ENCODE measurements at places on chromosomes 6 and 20.

GRCh38 chr6:13229205-13230085 lies 98.9 kb downstream of the TBC1D7 start:
- no peak for DNase-seq

DNA sequence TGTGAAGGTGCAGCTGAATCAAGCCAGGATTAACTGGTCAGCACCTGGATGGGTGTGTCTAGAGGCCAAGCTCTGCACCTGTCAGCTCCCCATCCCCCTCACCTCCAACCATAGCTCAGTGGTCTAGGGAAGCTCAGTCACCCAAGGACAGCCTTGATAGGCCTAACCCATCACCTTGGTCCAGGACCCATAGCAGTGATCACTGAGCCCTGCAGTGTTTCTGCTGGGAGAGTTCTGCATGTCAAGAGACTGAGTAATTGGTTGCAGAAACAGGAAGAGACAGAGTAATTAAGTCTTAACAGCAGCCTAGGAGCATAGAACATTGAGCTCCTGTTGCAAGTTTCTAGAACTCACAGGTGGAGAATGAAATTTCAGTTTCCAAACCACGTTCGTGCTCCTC lies 18.7 kb upstream of the RALGAPB start:
- no peak for DNase-seq

GRCh38 chr20:58988565-58988882 lies 7.5 kb downstream of the NELFCD start:
- DNase-seq: no peak

- no peak for DNase-seq
Measured at GRCh38 chr20:5674176-5674660, 76.0 kb upstream of the SHLD1 start.

DNA sequence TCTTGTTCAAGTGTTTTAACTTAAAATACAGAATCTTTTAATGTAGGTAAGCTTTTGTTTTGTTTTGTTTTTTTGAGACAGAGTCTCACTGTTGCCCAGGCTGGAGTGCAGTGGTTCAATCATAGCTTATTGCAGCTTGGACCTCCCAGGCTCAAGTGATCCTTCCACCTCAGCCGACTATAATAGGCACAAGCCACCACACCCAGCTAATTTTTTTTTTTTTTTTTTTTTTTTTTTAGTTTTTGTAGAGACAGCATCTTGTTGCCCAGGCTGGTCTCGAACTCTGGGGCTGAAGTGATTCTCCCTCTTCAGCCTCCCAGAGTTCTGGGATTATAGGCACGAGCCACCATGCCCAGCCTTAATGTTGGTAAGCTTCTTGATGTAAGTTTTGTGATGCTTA lies 3.3 kb downstream of the EFHC1 start:
- DNase-seq: no peak

DNA sequence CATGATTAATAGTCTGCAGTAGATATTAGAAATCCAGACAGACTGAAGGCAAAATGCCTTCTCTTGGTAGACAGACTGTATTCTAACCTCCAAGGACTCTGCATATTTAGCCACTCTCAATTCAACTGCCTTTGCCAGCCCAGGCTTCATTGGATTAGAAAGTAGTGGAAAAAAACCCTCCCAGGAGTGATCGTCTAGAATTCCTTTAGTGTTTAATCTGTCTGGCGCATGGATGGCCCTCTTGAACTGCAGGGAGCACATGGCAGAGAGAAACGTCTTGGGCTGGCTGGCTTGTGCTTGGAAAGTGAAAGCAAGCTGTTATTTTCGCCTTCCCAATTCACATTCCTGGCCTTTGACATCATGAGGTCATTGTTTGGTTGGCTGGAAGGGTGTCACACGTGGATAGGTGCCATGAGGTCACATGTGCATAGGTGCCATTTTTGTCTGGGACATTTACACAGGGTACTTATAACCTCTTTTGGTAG lies 30.9 kb upstream of the NEDD9 start:
- no peak for DNase-seq

- no peak for DNase-seq
Measured at GRCh38 chr6:72798196-72798595, 176.3 kb downstream of the KCNQ5 start.

- no peak for DNase-seq
Measured at GRCh38 chr6:109172101-109172746, 76.9 kb downstream of the CEP57L1 start.

GRCh38 chr6:139378882-139379341 lies 4.5 kb upstream of the CITED2 start:
- DNase-seq: no peak

DNA sequence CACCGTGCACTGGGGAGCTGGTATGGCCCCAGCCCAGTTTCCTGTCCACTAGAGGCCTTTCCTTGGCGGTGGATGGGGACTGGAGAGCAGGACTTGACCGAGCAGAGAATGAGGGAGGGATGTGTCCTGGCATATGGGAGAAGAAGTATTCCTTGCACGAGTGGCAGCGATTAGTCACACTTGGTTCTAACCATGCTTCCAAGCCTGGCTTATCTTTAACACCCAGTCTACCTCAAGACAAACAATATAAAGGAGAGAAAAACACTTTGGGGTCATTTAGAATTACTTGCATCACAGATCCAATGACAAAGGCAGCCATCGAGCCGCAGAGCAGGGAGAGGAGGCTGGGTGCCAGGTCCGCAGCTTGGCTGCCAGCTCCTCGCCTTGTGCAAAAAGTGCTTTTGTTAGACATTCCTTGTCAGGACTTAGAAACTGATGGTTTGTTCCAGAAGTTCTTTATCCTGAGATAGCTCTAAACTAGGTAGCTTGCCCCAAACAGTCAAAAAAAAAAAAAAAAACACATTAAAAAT lies 214.9 kb upstream of the GMDS start:
- no peak for DNase-seq

DNA sequence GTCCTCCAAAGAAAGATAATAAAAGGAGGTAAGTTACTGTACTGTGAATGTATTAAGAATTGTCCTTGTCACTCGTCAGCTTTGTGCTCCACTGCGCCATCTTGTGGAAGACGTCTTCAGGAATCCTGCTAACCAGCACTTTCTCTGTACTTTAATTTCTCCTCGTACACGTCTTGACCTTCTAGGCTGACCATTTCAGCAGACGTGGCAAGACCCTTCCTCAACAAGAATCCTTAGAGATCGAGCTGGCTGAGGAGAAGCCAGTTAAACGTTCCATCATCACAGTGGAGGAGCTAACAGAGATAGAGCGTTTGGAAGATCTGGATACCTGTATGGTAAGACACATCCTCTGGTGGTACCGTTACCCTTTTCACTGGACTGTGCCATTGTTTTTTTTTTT lies 95.5 kb upstream of the SCGN start:
- DNase-seq: peak; percentile 43

GRCh38 chr6:74632196-74632875 lies 573.5 kb downstream of the COL12A1 start:
- DNase-seq: no peak

DNA sequence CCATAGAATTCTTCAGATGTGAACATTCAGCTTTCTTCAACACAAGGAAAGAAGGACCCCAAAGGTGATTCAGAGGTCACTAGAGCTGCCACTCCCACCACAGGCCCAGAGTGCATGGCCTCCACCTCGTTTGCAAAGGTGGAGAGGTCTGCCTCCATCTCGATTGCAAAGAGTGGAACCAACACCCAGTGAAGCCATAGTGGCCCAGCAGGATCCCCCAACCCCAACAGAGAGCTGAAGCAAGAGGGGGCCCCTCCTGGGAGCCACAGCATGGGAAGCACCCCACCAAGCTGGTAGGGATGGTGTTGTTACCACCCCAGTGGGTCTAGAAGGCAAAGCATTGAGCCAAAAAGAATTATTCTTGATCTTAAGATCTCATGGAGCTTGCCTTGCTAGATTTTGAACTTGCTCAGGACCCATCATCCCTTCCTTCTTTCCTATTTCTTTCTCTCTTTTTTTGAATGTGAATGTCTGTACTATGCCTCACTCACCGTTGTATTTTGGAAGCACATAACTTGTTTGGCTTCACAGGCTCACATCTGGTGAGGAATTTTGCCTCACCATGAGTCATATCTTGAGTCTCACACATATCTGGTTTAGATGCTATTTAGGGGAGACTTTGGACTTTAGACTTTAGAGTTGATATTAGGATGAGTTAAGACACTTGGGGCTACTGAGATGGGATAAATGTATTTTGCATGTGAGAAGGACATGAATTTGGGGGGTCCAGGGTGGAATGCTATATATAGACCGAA lies 119.2 kb downstream of the ANKRD60 start:
- no peak for DNase-seq

DNA sequence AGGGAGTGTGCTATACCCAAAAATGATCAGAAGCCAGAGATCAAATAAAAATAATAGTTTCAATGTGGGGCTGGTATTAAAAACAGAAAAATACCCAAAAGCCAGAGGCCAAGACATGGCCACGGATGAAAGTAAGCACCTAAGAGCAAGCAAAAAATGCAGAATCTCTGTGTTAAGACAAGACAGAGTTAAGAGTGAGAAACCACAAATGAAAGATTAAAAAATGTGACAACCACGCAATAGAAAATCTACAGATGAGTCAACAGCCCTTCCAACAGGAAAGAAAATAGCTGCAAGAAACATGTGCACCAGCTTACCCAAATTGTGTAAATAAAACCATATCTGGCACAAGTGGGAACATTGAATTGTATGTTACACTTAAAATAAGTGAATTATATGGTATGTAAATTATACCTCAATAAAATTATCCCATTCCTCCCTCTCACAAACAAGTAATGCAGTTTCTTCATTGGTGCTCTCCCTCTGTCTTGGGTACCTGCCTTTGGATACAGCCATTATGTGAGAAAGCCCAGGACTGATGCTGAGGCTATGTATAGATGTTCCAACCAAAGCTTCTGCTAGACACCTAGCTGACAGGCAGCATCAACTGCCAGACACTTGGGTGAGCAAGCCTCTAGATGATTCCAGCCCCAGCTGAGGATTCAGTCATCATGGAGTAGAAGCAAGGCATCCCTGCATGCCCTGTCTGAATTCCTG lies 55.3 kb upstream of the UFL1 start:
- no peak for DNase-seq

DNA sequence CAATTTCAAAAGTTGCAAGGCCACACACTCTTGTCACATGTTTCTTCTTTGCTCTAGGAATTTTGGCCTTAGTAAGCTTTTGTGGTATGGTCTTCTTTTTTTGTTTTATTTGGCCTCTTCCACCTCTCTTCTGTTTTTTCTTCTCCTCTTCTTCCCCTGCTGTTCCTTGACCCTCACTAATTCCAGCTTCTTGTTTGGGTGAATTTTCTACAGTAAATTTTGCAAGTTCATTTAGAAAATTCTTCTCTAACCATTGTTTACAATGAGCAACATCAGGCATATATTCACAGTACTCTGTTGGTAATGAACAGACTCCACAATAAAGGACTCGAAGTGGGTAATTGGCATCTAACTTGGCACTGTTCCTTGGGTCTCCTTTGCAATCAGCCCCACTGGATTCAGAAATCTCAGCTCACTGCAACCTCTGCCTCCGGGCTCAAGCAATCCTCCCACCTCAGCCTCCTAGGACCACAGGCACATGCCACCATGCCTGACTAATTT lies 5.0 kb downstream of the ASIP start:
- no peak for DNase-seq

- no peak for DNase-seq
Measured at GRCh38 chr6:82143041-82143481, 104.5 kb downstream of the IBTK start.

GRCh38 chr20:50715694-50716093 lies 15.7 kb upstream of the PARD6B start:
- no peak for DNase-seq

- DNase-seq: no peak
Measured at GRCh38 chr6:87330961-87331360, 1.9 kb upstream of the GJB7 start.

- DNase-seq: no peak
Measured at GRCh38 chr20:23519556-23519955, 28.6 kb downstream of the CST8 start.

DNA sequence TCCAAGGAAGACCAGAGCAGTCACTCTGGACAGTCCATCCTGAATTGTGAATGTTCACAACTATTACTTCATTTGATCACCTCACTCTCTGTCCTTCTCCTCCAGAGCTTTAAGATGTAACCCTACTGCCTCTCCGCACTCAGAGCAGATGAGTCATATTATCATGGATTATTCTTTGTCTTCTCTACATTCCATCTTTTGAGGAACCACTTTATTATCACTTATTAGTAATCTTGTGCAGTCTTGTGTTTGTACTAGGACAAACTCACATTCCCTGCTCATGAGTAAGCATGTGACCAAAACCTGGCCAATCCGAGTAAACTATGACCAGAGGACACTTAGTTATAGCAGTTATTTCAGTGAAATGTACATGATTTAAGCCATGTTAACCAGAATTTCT lies 401.5 kb upstream of the ADGRB3 start:
- no peak for DNase-seq

DNA sequence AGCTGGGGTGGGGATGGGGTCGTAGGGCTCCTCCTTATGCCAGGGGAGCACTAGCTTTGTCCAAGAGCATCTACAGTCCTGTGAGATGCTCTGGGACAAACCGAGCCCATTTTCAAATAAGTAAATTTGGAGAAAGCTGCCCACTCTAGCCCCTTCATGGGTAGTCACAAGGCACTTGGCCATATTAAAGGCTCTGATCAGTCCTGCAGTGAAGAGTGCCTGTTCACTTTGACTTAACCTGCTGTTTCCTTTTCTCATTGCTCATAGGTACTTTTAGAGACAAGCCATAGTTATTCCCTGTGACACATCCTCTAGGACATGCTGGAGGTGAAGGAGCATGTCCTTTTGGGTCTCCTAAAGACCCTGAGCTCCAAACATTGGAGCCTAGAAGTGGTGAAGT lies 38.4 kb downstream of the FAM110A start:
- no peak for DNase-seq

DNA sequence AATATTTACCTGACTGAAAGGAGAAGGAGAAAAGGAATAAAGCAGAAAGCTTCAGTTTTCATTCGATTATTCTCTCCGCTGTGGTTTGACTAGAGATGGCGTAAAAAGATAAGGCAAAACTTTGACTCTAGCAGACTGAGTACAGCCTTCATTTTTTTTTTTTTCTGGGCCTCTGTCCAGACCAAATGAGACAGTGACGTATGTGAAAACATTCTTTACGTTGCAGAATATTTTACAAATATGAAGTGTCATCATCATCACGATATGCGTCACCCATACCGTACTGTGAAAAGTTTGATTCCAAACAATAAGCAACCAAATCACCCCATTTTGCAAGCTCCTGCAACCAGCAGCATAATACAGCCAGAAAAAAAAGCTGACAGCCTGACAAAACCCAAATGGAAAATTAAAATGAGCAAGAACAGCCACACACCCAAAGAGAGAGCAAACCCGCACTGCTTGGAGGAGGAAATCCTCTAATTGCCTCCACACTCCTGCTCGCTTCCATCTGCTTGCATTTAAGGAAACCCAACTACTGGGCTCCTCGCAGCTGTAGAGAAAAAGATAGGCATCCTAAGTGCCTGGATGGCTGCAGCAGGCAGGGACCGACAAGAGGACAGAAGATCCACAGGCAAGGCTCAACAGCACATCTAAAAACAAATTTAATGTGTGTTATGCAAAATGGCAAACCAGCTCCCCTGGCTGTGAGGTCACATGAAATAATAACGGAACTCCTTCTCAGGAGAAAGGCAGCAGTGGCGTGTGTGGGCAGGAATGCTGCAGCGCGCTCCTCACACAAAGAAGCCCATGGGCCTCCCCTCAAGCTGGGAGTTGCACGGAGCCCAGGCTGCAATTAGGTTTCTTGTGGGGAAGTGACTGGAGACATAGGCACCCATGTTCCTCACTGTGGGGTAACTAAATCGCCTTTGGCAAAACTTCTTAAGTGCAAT lies 113.1 kb downstream of the FYN start:
- DNase-seq: no peak

GRCh38 chr20:23654000-23654399 lies 16.2 kb upstream of the CST3 start:
- DNase-seq: no peak

GRCh38 chr6:132253906-132254305 lies 147.4 kb downstream of the MOXD1 start:
- DNase-seq: no peak
